ENCODE measurements at places on chromosomes 16 and 17.

GRCh38 chr17:65559461-65559803 lies 2.0 kb downstream of the AXIN2 start:
- DNase-seq, result no peak

GRCh38 chr17:16027708-16028584 lies 28.3 kb downstream of the TTC19 start:
- peak; percentile 35 for DNase-seq

GRCh38 chr17:18159551-18160120 lies 24.0 kb upstream of the ALKBH5 start:
- no peak for DNase-seq

- peak; percentile 45 for DNase-seq
Measured at GRCh38 chr17:69523244-69523861, 108.9 kb downstream of the MAP2K6 start.

- DNase-seq, result no peak
Measured at GRCh38 chr16:87701078-87701460, 64.7 kb downstream of the KLHDC4 start.

Measured in Calu3 (cell line).